ENCODE measurements at places on chromosomes 1 and 21.
A peak's percentile ranks its signal among the peaks of the same experiment; 100 is the strongest.

- DNase-seq: no peak
These were observed 27.3 kb downstream of the COL6A2 start for GRCh38 chr21:46124926-46125845.

DNA sequence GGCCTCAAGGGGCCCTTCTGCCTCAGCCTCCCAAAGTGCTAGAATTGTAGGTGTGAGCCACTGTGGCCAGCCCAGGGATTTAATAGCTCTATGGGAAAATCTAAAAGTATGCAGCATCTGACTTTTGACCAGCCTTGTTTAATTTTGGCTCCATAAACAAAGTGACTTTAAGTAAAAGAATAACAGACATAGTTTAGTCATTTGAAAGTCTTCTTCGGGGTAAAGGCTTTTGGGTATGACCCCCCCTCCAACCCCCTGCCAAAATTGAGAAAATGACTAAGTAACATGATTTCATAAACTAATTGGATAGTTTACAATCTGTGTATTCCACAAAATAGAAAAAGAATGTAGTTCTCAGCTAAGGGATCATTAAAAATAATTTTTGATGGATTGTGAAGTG is 17.0 kb downstream of the GPBP1L1 start:
- no peak for DNase-seq

GRCh38 chr1:15936025-15936424 is 39.9 kb downstream of the ZBTB17 start:
- no peak for DNase-seq

DNA sequence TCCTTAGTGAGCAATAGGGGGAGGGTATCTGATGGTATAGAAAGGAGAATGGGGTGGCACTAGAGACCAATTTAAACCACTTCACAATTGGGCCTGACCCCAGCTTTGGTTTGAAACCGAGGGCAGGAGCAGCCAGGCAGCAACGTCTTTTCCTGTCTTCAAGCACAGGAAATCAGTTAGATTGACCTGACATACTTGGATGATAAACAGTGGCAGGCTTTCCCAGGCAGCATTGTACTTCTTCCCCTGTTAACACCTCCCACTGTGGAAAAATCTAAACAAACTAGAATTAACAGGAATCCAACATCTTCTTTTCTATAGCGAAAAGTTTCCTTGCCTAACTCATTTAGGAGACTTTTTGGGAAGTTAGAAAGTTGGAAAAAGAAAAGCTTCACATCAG is 40.6 kb downstream of the SELL start:
- DNase-seq: no peak

- DNase-seq: peak; percentile 58
These were observed 101.8 kb downstream of the NFIA start for GRCh38 chr1:61184040-61184713.

DNA sequence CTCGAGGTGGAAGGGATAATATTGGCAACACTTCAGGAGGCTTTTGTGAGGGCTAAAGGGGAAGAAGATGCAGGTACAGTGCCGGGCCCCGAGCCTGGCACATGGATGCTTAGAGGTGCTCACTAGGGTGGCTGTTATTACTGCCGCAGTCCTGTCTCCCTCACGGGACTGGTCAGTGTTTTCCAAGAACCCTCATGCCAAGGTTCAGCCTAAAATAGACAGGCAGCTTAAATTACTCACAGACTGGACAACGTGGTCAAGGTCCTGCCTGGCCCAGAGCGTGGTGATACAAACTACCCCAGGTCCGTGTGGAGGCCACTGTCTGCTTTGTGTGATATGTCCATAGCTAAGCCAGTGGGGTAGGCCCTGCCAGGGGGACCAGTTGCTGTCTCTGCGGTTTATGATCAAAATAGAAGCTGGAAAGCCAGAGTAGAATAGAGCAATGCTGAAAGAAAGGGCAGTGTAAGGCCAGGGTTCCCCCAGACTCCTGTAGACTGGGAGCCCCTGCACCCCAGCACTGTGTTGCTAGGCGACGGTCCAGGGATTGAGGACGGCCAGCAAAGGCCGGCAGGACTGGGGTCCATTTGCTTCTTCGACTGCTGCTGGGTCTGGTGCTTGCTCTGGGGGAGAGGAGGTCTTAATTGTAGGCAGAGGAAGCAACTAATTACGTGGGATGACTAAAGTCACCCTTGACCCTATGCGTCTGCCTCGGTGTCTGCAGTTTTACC is 36.1 kb downstream of the ELAPOR1 start:
- DNase-seq: no peak

DNA sequence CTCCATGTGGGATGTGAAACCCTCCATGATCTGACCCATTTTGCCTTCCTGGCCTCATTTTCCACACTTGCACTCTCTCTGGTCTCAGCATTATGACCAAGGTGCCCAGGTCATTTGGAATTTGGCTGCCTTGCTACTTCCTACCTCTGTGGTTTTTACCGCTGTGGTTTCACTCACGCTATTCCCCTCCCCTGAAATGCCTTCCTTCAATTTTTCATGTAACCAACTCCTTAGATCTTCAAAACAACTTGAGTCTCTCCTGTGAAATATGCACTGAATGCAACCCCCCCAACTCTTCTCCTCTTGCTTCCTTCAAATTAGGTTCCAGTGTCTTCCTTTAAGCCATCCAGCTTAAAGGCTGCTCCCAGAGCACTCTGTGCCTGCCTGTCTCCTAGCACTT is 50.1 kb downstream of the PHC2 start:
- no peak for DNase-seq

DNA sequence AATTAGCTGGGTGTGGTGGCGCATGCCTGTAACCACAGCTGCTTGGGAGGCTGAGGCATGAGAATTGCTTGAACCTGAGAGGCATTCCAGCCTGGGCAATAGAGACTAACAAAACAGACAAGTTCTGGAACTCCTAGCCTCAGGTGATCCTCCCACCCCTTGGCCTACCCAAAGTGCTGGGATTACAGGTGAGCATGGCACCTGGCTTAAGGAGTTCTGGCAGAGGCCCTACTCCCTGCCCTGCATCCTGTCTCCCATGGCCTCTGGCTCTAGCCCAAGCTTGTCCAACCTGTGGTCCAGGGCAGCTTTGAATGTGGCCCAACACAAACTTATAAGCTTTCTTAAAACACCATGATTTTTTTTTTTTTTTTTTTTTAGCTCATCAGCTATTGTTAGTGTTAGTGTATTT is 20.4 kb downstream of the TOMM20 start:
- no peak for DNase-seq

DNA sequence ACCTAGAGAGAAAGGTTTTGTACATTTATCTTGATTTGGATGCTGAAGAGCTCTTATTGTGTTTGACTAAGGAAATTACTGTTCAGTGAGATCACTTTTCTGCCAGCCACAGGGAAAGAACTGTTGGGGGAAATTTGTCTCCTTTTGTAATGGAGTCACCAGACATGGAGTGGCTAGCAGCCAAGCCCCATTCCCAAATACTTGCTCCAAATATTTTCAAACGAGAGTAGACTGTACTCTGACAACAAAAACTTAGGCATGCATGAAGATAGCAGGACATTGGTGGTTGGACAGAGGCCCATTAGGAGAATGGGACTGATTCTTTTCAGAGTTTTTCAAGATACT is 21.1 kb downstream of the IPO9 start:
- DNase-seq: no peak

DNA sequence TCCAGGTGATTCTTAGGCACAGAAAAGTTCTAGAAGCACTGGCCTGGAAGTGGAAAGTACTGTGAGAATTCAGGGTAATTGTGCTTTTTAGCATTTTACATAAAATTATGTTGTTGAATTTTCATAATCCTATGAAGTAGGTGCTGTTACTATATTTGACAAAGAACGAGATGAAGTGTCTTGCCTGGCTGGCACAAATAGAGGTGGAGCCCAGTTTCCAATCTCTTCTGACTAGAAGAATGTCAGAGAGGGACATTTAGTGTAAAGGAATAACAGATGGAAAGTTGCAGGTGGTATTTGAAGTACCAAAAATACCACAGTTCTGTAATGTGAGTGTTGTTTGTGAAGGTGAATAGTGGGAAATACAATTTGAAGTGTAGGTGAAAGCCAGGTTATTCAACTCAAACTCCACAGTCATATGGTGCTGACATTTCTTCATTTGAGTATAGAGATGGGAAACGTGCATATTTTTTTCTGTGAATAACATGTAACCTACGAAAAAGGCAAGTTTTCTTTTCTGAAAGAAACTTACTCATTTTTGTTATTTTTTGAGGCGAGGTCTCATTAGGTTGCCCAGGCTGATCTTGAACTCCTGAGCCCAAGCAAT is 3.5 kb upstream of the TMCO2 start:
- DNase-seq: no peak

GRCh38 chr1:233113009-233113879 is 162.8 kb downstream of the NTPCR start:
- peak; percentile 93 for DNase-seq

GRCh38 chr1:29444782-29445729 is 208.7 kb downstream of the PTPRU start:
- DNase-seq: no peak

DNA sequence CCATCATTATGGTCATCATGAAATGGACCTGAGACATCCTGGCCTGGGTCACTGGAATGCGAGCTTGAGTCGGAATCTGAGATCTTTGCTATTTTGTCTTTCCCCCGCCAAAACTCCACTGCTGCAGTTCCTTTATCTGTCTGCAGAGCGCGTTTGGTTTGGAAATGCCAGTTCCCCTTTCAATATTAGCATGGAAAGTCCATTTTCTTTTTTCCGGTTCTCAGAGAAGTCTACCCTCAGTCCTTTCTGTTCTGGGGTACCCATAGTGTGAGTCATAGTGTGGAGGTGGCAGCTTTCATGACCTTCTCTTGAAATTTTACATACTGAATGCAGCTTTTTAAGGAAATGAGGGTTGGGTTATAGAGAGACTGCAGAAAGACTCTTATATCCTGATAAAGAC is 14.6 kb downstream of the CACNA1E start:
- DNase-seq: no peak

DNA sequence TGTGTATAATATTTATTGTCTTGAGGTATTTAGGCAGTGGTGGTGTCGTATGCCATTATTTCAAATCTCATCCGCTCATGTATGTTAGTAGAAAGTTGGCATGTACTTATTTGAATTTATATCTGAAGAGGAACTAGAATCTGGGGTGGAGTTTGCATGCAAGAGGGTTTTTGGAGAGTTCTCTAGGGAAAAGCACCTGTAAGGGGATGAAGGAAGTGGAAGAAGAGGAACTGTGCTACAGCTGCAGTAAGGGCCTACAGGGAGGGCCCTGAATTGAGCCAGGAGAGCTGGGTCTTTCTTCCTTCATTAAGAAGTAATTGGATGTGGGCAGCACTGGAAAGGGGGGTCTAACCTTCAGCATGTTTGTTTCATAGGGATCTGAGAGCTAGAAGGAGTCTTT is 197.2 kb downstream of the HMCN1 start:
- no peak for DNase-seq

GRCh38 chr1:216785737-216786136 is 62.5 kb upstream of the ESRRG start:
- DNase-seq: no peak

DNA sequence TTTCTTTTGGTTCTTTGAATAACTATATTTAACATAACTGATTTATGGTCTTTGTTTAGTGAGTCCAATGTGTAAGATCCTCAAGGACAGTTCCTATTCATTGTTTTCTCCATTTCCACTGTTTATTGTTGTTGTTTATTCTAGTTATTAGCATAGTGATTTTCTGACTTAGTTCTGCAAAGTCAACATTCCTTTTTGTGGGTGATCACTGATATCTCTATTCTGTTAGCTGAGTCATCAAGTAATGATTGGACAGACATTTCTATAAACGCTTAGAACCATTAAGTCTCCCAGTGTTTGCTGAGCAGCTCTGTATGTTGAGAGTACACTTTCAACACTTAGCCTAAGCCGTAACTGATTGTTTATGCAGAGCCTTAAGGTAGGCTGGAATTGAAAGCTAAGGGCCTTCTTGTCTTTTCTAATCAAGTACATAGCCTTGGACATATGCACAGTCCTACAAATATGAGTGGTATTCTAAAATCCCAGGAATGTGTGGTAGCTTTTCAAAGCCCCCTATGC is 87.1 kb downstream of the SLC5A9 start:
- DNase-seq: no peak

DNA sequence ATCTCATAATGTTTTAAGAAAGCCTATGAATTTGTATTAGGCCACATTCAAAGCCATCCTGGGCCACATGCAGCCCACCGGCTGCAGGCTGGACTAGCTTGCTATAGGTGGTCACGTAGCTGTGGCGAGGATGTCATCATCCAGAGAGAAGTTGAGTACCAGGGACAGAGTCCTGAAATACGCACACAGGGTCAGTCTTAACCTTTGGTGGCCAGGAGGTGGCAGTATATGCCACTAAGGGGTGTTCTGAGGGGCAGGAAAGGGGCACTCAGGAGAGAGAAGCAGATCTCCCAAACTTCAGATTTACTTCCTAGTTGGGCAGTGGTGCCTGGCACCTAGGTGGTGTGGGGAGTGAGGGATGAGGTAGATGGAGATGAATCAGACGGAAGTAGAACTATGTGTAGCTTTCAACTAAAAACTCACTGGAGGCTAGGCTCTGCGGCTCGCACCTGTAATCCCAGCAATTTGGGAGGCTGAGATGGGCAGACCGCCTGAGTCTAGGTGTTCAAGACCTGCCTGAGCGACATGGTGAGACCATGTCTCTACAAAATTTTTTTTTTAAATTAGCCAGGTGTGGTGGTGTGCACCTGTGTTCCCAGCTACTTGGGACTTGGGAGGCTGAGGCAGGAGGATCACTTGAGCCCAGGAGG is 16.3 kb upstream of the CDK18 start:
- DNase-seq: peak; percentile 77

GRCh38 chr1:6026095-6026809 is 19.4 kb upstream of the KCNAB2 start:
- peak; percentile 99 for DNase-seq

GRCh38 chr1:11929849-11930248 is 3.6 kb upstream of the KIAA2013 start:
- DNase-seq: no peak

GRCh38 chr21:36489776-36490165 is 9.8 kb upstream of the CLDN14 start:
- DNase-seq: no peak

Data from common myeloid progenitor, CD34-positive (primary cell).